NCI-H446 treated with DMSO at 0.1 percent for 48 hours (cell line): ENCODE measurements at places on chromosomes 6 and 20.

DNA sequence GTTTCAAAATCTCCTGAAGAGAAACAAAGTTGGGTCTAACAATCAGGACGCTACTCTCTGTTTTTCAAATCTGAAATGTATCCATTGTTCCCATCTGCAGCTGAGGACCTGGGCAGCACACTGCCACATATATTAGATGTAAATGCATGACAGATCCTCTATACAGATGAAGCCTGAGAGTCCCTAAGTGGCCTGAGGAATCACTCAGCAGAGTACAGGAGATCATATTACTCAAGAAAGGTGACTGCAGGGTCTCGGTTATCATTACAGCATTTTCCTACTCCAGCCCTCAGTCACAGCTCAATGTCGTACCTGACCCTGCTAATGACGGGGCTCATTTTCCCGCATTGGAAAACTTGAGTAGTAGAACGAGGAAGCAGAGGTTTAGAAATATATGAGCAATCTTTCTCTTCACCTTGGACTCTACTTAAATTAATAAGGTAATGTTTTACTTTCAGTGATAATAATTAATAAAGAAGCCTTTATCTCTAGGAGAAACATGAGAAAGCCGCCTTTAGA, 256.2 kb upstream of the IRAK1BP1 start:
- DNase-seq: no peak

- no peak for DNase-seq
Measured at GRCh38 chr6:113699239-113699638, 157.9 kb upstream of the MARCKS start.

GRCh38 chr6:15017261-15017660, 228.6 kb upstream of the JARID2 start:
- no peak for DNase-seq

GRCh38 chr6:71310261-71310660, 21.6 kb downstream of the OGFRL1 start:
- no peak for DNase-seq

- peak; percentile 49 for DNase-seq
Measured at GRCh38 chr6:16625291-16626265, 135.7 kb downstream of the ATXN1 start.

DNA sequence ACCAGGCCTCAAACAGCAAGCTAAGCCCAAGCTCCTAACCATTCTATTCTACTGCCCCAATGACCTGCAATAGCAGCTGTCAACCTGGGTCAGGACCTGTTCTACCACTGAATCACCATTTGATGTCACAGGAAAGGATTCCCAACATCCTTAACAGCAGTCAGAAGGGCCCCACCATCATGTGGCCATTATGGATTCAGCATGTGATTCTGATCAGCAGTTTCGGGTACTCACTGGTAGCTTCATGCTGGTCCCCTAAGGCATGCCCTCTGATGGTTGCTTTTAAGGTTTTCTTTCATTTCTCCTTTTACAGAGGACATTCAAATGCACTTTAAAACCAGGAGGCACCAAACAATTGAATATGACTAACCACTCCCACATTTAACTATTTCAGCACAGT, 37.3 kb upstream of the MAP7 start:
- no peak for DNase-seq

- no peak for DNase-seq
Measured at GRCh38 chr20:10965936-10966470, 292.2 kb upstream of the JAG1 start.

GRCh38 chr6:43593938-43594337, 18.0 kb downstream of the POLH start:
- no peak for DNase-seq
